Kidney epithelial cell (primary cell): ENCODE measurements at places on chromosomes 5 and 9.

GRCh38 chr9:135023088-135023785, 64.2 kb upstream of the OLFM1 start:
- DNase-seq, result no peak

GRCh38 chr5:14687023-14687665, 22.6 kb downstream of the OTULIN start:
- DNase-seq, result no peak

GRCh38 chr5:177333420-177334154, 17.9 kb downstream of the LMAN2 start:
- DNase-seq, result no peak

DNA sequence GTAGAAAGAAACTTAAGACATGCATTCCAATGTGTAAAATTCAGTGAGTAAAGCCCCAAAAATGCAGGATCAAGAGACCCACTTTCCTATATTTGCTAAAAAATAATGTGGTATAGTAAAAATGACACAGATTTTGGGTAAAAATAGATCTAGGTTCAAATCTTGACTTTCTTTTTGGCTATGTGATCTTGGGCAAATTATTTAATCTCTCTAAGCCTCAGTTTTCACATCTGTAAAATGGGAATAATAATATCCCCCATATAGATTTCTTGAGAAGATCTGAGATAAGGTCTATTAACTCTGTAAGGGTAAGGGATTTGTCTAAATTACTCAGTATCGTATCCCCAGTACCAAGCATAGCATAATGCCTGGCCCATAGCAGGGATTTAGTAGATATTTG, 172.3 kb downstream of the CARTPT start:
- no peak for DNase-seq

DNA sequence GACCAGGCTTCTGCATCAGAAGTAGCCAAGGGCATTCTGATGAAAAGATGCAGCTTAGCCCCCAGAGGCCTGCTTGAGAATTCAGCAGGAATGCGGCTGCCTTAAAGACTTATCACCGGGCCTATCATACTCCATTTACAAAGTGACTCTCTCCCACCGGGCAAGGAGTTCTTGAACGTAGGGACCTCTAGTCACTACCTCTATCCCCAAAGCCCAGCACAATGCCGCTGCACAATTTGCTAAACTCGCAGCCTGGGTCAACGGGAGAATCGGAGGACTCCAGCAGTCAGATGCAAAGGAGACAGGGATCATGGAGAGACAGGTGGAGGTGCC, 661 bp downstream of the PDCL start:
- no peak for DNase-seq

- no peak for DNase-seq
Observed at GRCh38 chr5:180396926-180397325, 43.8 kb upstream of the GFPT2 start.

DNA sequence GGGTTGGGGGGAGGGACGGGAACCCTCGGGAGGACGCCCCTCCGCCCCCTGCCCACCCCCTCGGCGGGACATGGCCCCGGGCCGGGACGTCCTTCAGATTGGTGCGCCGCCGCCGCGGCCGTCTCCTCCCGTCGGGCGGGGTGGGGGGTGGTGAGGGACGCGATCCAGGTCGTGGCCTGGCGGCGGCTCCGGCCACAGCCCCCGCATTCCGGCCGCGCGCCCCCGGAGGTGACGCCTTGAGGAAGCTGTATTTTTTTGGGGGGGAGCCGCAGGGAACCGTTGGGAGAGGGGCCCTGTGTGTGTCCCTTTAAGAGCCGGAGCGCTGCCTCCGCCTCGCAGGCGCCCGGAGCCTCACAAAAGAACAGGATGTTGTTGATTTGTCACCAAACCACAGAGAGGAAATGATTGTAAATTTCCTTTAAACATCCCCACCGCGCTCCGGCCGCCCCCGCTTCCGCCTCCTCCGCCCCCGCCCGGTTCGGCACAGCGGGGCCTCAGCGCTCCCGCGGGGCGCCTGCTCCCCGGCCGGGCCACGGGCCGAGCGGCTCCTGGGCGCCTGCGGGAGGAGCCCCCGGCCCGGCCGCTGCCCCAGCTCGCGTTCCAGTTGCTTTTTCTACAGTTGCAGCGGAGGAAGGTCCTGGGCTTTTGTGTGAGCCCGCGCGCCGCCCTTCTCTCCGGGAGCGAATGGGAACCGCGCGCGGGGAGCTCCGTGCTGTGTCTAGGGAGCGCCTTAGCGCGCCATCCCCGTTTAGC, 32.1 kb upstream of the SPRY4 start:
- peak; percentile 65 for DNase-seq

DNA sequence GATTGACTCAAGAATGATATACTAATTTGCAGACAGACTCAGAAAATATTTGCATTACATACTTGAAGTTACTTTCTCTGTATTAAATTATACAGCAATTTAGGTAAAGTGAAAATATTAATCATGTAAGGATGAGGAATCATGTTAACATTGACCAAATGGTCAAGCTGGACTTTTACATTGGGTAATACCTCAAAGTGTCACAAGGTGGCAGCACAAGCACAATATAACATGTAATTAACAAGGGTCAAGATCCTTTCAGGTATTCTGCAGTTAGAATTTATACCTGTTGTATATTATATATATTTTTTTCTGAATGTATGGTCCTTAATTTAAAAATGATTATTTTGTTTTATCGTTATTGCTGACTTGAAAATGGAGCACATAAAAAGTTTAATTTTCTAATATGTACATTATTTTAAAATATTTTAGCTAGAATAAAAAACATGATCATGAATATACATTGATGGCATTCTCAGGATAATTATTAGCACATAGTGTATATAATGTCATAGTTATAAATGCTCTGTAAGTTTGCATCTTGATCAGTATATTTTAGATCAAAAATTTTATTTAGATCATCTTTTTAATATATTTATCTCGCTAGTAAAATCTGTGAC, 8.6 kb downstream of the HAPLN1 start:
- no peak for DNase-seq

GRCh38 chr5:63070001-63070400, 491.4 kb downstream of the LRRC70 start:
- DNase-seq, result no peak

- DNase-seq, result no peak
Observed at GRCh38 chr5:114657342-114658130, 295.7 kb downstream of the KCNN2 start.

DNA sequence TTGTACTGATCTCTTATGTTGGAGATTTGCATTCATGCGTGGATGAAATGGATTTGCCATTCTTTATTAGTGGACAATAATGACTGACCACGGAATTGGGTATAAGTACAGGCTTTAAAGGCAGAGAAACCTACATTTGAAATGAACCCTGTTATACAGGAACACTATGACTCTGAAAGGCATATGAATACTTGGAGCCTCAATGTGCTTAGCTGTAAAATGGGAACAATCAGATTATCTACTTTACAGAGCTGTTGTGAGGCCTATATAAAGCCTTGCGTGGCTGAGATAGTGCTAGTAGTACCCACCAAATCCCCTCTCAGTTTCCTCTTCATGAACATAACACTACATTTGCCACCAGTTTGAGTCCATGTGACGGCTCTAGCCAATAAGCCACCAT, 18.9 kb upstream of the MGAT1 start:
- DNase-seq, result no peak

GRCh38 chr5:172454358-172455086, at the start of gene SH3PXD2B:
Gene SH3PXD2B, minus strand, starts transcription at chr5:172454525. Its CDS starts 173 bp downstream, at chr5:172454352.
- DNase-seq, result no peak

- no peak for DNase-seq
Observed at GRCh38 chr5:106757672-106758071, 913.1 kb downstream of the EFNA5 start.

DNA sequence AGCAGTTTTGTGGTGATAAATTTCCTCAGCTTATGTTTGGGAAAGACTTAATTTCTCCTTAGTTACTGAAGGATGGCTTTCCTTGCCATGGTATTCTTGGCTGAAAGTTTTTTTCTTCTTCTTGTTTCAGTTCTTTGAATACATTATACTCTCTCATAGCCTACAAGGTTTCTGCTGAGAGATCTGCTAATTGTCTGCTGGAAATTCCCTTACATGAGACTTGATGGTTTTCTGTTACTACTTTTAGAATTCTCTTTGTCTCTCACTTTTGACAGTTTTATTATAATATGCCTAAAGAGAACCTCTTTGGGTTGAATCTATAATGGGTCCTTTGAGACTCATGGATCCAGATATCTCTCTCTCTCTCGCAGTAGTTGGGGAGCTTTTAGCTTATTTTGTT, 693.6 kb downstream of the PRELID2 start:
- DNase-seq, result no peak
